ENCODE measurements at places on chromosomes 2 and 18. TPM values are rescaled to one million over a fixed set of nuclear protein-coding genes. Genes with fewer than 3 reads are reported as not detected.

- no peak for DNase-seq
Measured at GRCh38 chr2:166613226-166613625, 119.2 kb upstream of the SCN7A start.

- no peak for DNase-seq
Measured at GRCh38 chr18:27249933-27250332, 64.8 kb upstream of the CHST9 start.

DNA sequence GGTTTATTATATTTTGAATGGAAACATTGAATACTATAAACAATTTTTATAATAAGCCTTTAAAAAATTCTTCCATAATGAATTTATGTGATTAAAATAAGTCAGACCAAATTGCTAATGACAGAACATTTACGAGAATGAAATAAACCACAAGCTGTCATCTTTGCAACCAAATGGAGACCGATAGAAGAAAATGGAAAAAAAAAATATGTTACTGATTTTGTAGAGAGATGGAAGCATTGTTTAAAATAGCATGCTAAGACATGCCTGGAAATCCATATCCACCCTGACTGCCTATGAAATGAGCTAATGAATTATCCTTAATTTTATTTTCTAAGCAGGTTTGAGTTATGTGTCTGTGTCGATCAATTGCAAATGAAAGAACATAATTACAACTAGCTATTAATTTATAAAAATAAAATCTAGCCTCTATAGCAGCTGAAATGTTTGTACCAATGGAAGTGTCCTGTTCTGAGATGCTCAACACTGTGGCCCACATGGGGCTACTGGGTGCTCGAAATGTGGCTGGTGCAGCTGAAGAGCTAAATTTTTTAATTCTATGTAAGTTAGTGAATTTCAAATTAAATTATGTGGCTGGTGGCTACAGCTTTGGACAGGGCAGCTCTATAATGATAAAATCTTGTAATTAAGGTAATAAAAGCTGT is 832.8 kb downstream of the RNF144A start:
- DNase-seq = no peak

DNA sequence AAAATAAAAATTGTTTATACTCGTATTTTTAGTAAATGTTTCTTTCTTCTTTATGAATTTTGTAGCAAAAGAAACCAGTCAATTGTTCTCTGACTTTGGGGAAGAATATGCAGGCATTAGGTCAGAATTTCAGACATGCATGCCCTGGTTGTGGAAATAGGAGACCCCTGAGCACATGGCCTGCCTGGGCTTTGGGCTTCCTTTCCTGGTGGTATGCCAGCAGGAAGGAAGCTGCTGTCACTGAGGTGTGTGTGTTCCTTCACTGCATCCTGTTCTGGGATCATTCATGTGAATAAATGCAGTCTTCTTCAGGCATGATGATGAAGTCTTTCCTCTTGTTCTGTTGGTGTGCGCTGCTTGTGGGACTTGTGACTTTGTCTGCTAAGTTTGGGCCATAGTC is 920.2 kb upstream of the VRK2 start:
- no peak for DNase-seq

- no peak for DNase-seq
Measured at GRCh38 chr18:77147418-77147852, 14.9 kb upstream of the MBP start.

- no peak for DNase-seq
Measured at GRCh38 chr2:188773075-188773474, 201.1 kb upstream of the COL3A1 start.

- DNase-seq = no peak
Measured at GRCh38 chr2:28287256-28287915, 105.3 kb upstream of the FOSL2 start.

GRCh38 chr2:131094463-131095281 is 1.4 kb upstream of the FAM168B start:
- DNase-seq = no peak

- no peak for DNase-seq
Measured at GRCh38 chr2:157866202-157866601, 9.9 kb downstream of the ACVR1 start.

GRCh38 chr18:22543769-22544168 is 126.1 kb upstream of the CTAGE1 start:
- no peak for DNase-seq

DNA sequence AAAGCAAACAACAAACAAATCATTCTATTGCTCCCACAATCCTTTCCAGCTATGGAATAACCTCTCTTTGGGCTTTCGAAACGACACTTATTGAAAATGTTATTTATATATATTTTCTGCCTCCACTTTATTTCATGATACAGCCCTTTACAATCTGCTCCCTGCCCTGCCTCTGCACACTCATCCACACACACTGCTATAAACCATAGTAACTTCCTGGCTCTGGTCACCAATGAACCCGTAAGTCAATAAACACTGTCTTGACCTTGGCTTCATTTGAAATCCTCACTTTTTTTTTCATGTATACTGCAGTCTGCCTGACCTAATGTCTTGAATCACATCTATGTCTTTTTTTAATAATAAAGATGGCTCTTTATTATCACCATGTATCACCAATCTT is 161.5 kb downstream of the SLC39A10 start:
- no peak for DNase-seq

GRCh38 chr2:18267501-18267900 is 293.0 kb downstream of the RDH14 start:
- DNase-seq = no peak

DNA sequence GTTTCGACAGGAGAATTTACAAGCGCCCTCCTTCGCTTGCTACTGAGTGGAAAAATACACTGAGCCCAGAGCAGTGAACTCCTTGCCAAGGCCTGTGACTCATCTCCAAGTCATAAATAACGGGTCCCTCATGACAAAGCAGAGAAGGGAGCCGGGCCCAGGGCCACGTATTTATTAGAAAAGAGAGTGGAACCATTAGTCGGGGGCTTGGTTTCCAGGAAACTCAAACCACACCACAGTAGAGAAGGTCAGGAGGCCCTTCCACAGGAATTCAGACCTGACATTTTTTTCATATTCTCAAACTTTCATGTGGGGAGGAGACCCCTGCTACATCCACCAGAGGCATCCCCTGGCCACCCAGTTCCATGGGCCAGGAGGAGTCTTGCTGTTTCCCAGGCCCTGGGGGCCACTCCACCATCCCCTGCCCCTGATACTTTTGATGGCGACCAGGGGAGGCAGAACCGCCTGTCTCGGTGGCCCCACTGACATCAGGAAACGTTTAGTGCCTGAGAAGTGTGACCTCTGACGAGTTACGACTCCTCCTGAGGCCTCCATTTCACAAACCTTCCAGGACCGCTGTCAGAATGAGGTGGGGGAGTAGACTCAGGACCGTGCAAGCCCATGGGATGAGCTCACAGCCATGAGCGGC is 289.7 kb downstream of the DYSF start:
- DNase-seq = no peak

DNA sequence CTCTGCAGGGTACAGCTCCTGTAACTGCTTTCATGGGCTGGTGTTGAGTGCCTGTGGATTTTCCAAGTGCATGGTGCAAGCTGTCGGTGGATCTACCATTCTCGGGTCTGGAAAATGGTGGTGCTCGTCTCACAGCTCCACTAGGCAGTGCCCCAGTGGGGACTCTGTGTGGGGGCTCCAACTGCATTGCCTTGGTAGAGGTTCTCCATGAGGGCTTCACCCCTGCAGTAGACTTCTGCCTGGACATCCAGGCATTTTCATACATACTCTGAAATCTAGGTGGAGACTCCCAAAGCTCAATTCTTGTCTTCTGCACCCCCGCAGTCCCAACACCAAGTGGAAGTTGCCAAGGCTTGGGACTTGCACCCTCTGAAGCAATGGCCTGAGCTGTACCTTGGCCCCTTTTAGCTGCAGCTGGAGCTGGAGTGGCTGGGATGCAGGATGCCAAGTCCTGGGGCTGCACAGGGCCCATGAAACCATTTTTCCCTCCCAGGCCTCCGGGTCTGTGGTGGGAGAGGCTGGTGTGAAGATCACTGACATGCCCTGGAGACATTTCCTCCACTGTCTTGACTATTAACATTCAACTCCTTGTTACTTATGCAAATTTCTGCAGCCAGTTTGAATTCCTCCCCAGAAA is 41.6 kb downstream of the EDAR start:
- DNase-seq = no peak

DNA sequence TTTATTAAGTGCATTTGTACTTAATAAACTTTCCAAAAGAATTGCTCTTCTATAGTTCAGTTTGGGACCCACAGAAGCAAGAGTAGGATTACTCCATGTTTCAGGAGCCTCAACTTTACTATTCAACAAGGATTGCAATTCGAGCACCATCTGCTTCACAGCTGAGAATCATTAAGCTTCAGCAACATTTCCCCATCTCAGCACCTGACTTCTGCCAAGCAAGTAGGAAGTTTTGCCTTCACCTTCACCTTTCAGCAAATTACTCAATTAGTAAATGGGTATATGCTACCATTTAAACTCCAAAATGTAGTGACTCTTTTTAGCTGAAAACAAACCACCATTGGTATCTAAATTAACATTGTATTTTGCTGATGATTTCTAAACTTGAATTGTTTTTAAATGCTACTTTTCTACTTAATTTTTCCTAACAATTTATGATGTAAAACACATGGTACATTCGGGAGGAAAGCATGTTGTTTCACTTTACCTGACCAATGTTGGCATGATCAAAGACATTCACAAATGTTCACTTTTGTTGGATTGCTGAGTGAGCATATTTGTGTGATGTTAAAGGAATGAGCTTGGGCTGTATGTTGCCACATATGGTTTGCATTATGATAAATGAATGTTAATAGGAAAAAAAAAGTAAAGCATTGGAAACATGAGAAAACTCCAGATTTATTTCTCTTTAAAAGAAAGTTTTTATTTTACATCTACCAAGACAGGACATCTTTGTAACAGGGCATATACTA is 159.2 kb downstream of the GULP1 start:
- peak; percentile 34 for DNase-seq

GRCh38 chr2:20538308-20539132 is 91.6 kb downstream of the RHOB start:
- DNase-seq = no peak

DNA sequence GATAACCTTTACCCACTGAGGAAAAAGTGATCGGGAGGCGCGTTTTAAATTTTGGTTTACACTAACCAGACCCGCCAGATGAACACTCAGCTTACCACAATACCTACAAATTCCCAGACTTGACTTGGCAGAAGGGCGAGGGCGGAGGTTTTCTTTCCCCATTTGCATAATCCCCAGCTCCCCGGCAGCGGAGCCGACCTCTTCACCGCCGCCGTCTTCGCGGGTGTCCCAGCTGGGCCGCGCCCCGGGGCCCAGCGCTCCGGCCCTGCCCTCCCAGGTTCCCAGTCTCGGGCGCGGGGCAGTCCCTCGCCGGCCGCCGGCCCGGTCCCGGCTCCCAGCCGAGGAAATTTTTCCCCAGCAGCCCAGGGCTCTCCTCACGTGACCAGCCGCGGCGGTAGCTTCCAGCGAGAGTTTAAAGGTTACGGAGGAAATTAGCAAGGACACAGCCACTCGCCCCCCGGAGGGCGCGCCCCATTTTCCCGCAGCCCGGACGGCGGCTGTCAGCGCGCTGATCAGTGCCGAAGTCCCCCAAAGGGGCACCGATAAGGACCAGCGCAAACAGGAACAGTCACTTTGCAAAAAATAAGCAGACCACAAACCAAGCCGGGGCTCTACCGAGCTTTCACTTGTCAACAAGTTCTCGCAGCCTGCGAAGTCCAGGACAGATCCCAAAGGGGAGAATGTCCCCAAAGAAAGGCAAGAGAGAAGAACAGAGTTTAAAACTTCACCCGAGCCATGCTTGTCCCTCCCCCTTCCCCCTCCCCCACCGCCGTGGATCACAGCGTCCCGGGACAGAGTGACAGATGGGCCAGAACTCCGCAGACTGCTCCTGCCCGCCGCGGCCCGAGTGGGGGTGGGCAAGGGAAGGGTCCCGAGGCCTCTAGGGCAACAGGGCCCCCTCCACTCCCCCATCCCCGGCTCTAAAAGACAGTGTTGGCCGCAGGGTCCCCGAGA is 1.3 kb upstream of the PRKCE start:
- peak; percentile 89 for DNase-seq

DNA sequence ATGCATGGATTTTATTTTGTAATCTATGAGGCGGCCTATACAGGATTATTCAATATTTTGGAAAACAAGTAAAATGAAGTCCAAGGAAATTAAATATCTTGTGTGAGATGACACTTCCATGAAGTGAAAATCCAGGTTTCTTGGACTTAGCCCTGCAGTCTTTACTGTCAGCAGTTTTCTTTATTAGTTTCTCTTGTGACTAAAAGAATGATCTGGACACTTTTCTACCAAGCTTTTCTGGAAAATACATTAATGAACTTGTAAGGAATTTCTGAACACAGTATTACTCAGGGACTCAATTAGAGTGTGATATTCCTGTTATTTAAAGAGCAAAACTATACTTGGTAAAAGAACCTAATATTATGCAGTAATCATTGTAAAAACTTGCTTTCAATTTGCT is 610.4 kb upstream of the SLC8A1 start:
- no peak for DNase-seq

The GRB14 gene
- 6.4 TPM for polyA plus RNA-seq

The LRRTM1 gene
- 1.1 TPM for polyA plus RNA-seq

The ASB18 gene
- not detected for polyA plus RNA-seq

The PIEZO2 gene
- not detected for polyA plus RNA-seq

The DSG4 gene
- polyA plus RNA-seq = not detected

The TCF23 gene
- polyA plus RNA-seq = not detected

The SPIRE1 gene
- 6.7 TPM for polyA plus RNA-seq

The STON1 gene
- polyA plus RNA-seq = 4.2 TPM

The GPR35 gene
- polyA plus RNA-seq = 1.2 TPM

The MERTK gene
- 9.6 TPM for polyA plus RNA-seq

The RFX8 gene
- polyA plus RNA-seq = 0.11 TPM

The TRABD2A gene
- 3.0 TPM for polyA plus RNA-seq

The SH2D6 gene
- 0.42 TPM for polyA plus RNA-seq

Measured in SK-N-SH (cell line).